SIG-M5 (cell line): ENCODE measurements at places on chromosomes 2 and 18.

DNA sequence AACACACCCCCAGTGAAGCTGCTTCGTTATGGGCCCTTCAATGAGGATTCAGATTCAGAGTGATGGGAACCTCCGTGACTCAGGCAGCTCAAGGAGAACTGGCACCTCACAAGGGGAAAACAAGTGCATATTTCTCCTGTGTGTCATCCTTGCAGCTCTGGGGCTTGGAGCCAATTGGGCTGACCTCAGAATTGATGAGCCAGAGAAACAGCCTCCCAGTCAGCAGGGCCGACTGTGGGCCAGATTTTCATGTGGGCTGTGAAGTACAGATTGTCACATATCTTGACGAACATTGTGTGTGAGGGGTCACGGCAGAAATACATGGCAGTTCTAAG lies 189.6 kb upstream of the SP5 start:
- no peak for DNase-seq

DNA sequence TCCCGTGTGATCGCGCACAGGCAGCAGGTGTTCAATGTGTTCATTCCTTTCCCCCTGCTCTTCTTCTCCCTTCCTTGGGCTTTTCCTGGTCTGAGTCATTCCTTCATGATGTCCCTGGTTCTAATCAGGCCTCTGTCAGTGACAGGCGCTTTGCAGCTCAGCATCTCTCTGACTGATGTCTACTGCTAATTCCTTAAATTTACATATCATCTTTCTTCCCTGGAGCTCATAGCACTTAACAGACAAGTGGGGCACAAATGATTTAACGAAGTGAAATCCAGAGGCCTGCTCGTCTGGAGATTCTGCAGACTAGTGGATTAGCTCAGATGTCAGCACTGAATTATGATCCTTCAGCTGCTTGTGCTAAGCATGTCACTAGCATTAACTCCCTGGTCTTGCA lies 77.9 kb downstream of the NRP2 start:
- DNase-seq, result no peak

GRCh38 chr2:181459621-181460021 lies 2.4 kb downstream of the ITGA4 start:
- no peak for DNase-seq

GRCh38 chr2:218852911-218853667 lies 6.5 kb upstream of the WNT6 start:
- no peak for DNase-seq

- no peak for DNase-seq
Measured at GRCh38 chr2:164847981-164848741, 6.5 kb upstream of the COBLL1 start.

DNA sequence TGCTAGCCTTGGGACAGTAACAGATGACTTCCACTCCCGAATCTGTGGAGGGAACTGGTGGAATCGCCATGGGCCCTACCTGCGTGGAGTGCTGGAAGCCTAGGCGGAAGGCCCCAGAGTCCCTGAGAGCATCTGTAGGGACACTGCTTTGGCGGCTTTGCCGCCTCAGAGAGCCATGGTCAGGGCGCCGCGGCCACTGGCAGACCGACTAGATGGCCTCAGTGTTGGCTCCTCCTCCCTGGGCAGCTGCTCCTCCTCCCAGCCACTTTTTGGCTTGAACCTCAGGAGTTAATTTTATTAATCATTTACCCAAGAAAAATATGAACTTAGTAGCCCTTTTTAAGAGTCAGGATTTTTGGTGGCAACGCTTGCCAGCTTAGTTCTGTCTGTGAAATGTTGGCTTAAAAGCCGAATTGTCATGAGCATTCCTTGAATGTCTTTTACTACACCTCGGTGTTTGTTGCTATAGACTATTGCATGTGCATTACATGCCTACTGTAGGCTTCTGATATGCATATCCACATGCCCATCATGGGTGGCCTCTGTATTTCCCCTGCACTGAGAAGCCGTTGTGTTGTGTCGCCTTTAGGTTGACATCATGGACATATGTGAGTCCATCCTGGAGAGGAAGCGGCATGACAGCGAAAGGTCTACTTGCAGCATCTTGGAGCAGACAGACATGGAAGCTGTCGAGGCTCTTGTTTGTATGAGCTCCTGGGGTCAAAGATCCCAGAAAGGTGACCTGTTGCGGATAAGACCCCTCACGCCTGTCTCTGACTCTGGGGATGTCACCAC lies 2.4 kb downstream of the KLF11 start:
- DNase-seq, result no peak

DNA sequence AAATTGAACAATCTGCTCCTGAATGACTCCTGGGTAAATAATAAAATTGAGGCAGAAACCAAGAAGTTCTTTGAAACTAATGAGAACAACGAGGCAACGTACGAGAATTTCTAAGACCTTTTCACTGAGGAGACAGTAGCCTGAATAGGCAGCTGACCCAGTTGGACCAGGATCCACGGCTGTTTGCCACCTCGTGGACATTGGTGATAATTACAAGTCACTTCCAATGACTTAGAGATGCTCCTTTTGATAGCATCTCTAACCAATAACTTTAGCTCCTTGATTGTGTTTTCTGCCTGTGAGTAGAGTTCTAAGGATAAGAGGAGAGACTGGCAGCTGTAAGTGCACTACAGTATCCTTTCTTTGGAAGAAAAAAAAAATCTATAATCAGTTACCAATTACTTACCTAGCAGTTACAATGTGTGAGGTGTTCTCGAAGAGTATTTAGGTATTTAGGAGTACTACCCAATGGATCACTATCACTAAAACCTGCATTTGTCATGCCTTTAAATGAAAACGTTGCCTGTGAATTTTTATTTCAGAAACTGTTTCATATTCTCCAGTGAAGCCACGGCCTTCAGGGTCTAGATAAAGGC lies 31.3 kb upstream of the CNTNAP5 start:
- no peak for DNase-seq

- DNase-seq, result no peak
Measured at GRCh38 chr2:9206991-9207640, 504 bp downstream of the ASAP2 start.

GRCh38 chr2:71926089-71926447 lies 221.6 kb downstream of the CYP26B1 start:
- DNase-seq, result no peak

DNA sequence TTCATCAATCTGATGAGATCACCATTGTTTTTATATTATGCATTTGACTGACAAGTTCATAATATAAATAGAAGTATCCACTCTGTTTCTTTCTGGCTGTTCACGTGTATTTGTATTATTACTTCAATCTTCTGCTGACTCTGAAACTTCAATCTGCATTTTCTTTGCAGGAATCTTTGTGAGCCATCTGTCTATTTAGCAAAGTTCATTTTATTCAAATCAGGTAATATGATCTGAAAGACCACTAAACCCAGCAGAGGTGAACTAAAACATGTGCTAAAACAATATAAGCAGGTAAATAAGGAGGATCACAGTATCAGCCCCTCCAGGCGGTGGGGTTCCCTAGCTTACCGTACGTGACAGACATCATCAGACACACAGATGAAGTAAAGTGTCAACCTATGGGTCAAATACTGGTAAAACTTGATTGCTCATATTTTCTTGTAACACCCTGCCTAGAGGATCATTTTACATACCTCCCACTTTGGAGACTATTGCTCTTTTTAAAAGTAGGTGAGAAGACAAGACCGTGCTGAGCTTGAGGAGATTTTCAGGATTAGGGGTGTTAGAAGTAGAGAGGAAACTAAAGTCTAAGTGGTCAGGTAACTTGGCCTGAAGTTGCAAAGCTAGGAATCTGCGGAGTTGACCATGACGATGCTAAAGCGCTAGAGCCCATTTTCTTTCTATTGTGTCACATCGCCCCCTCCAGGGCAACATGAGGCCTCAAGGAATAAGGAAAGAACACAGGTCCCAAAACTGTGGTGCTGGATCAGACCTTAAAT lies 9.0 kb downstream of the DTNB start:
- no peak for DNase-seq

DNA sequence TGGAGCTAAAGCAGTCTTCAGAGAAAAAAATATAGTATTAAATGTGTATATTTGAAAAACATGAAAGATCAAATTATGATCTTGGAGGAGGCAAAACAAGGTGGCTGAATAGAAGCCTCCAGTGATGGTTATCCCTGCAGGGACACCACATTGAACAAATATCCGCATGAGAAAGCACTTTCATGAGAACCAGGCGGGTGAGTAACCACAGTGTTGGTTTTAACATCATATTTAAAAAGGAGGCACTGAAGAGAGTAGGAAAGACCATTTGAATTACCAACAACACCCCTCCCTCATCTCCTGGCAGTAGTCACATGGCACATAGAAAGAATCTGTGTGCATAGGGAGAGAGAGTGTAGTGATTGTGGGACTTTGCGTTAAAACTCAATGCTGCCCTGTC lies 759.6 kb upstream of the NRXN1 start:
- DNase-seq, result no peak

GRCh38 chr18:26383454-26384270 lies 157.4 kb downstream of the TAF4B start:
- no peak for DNase-seq
